ENCODE measurements at places on chromosomes 12 and 14.
A peak's percentile ranks its signal among the peaks of the same experiment; 100 is the strongest.

DNA sequence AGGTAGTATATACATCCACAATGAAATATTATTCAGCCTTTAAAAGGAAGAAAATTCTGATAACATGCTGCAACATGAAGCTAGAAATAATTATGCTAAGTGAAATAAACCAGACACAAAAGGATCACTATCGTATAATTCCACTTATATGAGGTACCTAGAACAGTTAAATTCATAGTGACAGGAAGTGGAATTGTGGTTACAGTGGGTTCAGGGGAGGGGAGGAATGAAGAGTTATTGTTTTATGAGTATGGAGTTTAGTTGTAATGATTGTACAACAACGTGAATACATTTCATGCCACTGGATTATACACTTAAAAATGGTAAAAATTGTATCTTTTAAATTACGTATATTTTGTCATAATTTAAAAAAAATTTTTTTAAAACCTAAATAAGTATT lies 21.0 kb downstream of the EEA1 start:
- no peak for DNase-seq

- no peak for DNase-seq
These were observed 113.2 kb downstream of the ERC1 start for GRCh38 chr12:1104088-1104800.

DNA sequence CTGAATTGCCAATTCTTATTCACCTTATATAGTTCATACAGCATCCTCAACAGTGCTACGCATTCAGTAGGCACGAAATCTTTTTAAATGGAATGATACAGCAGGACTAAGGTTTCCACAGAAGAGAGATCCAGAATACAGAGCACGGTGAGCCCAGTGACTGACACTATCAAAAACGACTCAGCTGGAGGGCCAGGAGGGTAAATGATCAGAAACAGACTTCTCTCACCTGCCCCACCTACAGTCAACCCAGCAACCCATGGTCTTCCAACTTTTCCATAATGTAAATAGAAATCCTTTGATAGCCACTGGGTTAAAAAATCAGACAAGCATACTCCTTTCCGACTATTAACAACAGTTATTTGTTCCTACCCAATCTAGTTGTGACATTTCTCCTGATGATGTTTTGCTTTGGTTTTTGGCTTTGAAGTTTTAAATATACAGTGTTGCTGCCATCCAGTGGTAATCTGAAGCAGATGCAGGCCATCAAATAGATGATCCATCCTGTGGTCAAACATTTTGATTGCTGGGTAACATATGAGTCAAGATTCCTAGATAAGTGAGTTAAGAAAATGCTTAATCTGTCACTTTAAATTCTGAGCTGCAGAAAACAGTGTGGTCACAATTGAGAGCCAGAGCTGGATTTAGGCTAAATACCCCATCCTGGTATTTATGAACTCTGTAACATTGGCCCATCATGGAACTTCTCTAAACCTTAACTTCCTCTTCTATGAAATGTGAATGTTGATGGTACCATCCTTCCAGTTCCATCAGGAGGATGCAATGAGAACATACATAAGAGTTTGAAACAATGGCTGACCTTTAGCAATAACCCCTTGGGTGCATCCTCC lies 42.0 kb downstream of the GPHB5 start:
- peak; percentile 61 for DNase-seq

DNA sequence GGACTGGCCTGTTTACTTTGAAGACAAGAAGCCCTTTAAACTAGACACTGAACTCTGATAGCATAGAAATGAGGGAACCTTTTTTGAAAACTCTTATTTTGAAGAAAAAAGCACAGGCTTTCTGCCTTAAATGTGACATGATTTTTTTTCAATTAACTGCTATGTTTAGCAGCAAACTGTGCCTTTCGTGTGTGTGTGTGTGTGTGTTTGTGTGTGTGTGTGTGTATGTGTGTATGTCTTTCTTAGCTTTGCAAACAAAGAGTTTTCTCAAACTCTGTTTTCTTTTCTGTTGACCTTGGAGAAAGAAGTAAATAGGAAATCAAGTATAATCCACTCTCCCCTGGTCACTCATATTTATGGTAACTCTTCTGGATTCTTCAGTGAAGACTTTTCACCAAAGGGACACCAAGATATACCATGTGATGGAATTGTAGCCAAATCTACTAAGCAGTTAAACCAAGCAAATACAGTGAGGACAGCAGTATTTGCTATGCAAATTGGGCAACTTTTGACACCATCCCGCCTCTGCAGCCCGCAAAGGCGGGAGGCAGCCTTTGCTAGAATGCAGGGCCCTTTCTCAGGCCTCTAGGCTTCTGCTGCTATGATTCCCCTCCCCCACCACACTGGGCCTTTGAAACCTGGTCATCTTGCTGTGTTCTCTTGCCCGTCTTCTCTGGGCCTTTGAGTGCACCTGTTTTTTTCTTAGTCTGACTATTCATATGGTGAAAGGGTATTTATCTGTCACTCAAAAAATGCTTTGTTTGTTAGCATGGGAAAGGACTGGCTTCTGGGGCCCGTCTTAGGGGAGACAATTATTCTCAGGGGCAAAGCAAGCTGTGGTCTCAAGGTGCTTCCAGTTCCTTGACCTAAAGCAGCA lies 107.9 kb downstream of the MYRFL start:
- DNase-seq = no peak

DNA sequence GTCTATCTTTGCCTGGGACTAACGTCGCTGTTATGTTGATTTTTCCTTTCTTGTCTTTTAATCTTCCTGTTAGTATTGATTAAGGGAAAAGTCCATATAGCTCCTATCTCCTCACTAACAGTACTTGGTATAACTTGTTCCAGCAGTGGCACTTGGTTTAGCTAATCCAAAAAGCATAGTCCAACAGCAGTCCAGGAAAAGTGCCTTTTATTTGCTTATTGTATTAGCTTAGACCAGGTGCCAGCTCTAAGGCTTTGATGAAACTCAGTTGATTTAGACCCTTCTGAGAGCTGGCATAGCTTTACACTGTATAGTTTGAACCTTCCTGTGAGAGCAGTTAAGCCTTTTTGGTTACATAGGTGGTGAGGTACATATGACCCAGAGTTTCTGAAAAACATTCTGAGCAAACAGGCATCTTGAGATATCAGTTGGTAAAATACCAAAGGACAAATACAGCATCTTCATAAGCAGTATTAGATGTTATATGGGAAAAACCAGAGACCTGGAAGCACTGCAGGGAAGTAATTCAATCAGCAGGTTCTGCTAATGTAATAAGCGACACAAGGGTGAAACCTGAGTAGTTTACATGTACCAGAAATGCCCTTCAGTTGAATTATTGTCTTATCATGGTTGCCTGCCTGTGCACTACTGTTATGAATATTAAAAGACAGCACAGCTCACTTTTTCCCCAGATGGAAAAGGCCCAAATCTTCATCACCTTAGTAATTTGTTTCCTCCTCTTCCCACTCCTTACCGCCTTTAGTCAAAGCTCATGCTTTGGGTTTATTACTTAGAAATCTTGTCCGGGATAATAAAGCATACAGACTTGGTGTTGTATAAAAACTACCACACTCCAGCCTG lies 13.0 kb downstream of the PELI2 start:
- DNase-seq = no peak

GRCh38 chr14:89276424-89276975 lies 140.5 kb downstream of the FOXN3 start:
- DNase-seq = no peak

- no peak for DNase-seq
These were observed 43.6 kb downstream of the PTPRR start for GRCh38 chr12:70876952-70877351.

DNA sequence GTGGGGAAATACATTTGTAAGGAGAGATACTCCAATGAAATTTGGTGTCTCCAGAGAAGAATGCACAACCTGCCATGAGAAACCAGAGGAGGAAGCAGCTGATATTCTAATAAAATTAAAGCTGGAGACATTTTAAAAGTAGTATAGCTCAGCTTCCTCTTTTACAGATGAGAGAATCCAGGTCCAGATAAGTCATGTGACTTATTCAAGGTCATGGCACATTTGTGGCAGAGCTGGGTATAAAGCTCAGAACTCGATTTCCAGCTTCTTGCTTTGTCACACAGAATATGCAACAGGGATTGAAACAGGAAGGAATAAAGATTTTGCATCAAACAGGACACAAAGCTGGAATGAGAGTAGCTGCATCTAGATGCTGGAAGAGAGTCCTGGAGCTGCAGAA lies 174.8 kb downstream of the EMP1 start:
- no peak for DNase-seq

GRCh38 chr12:62128175-62128975 lies 131.8 kb upstream of the USP15 start:
- DNase-seq = no peak

GRCh38 chr12:24709216-24709615 lies 239.7 kb downstream of the BCAT1 start:
- no peak for DNase-seq

GRCh38 chr14:74921987-74922751 lies 891 bp downstream of the RPS6KL1 start:
- no peak for DNase-seq

DNA sequence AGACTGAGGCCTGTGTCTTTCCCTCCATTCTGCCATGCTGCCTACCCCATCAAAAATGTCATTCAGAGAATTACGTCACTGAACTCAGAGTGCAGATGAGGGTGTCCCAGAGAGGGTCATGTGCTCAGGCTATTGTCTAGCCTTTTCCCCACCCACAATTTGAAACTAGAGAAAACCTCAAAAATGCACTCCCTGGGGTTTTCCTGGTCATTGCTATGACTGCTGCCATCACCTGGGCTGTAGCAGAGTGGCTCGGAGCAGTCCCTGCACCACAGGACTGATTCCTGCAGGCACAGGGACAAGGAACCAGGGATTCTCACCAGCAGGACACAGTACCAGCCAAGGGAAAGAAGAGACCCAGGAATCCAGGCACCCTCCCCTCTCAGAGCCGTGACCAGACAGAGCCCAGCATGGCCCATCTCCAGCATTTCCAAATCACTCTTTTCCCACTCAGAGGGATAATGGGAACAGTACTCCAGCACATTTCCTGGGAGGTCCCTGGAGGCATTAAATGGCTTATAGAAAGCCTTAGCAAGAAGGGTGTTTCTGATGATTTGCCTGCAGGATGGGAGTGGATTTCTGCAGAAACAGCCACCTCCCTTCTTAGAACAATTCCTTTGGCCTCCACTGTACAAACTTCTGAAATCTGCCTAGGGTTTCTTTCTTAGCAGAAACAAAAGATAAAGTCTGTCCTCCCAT lies 45.9 kb downstream of the VWF start:
- no peak for DNase-seq

GRCh38 chr14:69153152-69153872 lies 393 bp upstream of the DCAF5 start:
- peak; percentile 84 for DNase-seq

GRCh38 chr12:31922341-31923062 lies 36.7 kb upstream of the RESF1 start:
- DNase-seq = no peak

DNA sequence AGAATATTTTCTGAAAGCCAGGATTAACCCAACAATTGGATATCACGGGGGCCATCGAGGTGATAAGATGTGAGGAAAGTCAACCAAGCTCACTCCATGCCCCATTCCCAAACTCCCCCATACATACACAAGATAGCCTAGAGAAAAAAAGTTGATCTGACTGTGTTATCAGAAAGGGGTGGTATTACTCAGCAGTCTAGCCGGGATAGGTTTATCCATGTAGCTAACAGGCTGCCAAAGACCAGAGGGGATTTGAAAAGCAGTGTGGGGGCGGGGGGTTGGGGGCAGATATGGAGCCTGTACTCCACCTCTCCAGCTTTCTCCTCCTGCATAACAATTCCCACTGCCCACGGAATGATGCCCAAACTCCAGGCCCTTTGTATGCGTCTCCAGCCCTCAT lies 13.2 kb upstream of the MAP1LC3B2 start:
- no peak for DNase-seq

DNA sequence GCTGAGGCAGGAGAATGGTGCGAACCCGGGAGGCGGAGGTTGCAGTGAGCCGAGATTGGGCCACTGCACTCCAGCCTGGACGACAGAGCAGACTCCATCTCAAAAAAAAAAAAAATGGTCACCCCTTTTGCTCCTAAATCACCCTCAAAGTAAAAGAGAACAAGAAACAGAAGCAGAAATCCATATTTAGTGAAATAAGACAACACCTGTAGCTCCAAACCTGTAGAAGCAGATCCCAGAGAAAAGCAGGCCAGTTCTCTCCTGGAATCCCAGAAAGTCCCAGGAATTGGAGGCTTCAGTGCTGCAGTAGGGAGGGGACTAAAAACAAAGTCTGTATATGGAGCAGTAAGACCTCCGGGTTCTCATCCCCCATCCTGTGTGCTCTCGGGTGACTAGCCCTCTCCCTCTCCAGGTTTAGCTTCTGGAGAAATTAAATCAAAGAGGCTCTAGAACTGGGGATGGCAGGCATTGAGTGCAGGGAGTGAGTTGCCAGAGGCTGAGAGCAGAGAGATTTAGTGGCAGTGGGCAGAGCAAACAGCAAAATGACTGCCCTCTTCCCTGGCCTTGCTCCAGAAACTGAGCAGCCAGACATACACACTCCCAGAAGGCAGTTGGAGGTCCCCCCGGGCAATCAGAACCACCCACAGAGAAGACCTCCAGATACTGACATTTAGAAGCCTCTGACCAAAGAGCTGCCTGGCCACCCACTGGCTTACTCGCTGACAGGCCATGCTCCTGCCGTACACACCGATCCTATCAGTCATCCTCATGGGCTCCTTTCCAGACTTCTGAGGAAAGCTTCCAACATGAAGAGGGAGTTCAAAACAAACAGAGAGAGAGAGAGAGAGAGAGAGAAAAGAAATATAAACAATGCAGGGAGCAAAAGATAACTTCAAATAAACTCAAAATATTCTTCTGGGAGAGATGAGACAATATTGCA lies 6.3 kb upstream of the MLXIP start:
- no peak for DNase-seq

GRCh38 chr14:70094631-70095030 lies 94.1 kb downstream of the SLC8A3 start:
- no peak for DNase-seq

DNA sequence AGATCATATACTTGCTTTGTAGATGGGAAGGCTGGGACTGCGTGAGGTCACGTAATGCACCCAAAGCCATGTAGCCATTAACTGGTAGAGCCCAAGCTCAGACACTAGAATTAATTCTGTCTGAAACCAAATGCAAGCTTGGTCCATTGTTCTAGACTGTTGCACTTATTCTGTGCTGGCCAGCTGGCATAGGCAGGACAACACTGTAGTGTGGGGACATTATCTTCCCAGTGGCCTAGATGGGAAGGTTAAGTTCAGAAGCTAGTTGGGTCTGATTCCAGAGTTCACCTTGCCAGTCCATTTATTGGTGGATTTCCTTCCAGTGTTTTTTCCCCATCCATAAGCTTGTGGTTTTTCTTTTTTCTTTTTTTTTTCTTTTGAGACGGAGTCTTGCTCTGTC lies 39.1 kb downstream of the KLC1 start:
- no peak for DNase-seq

- DNase-seq = no peak
These were observed 23.1 kb downstream of the PPTC7 start for GRCh38 chr12:110560048-110560447.

GRCh38 chr12:46100551-46101484 lies 110.4 kb upstream of the SCAF11 start:
- DNase-seq = no peak

GRCh38 chr14:77306851-77307496 lies 13.7 kb downstream of the POMT2 start:
- peak; percentile 79 for DNase-seq
